NK-92 treated with Interleukin-12 subunit alpha and Interleukin-12 subunit beta, amount 100 ng/mL, for 24 hours (cell line): ENCODE measurements at places on chromosomes 7 and 10.

DNA sequence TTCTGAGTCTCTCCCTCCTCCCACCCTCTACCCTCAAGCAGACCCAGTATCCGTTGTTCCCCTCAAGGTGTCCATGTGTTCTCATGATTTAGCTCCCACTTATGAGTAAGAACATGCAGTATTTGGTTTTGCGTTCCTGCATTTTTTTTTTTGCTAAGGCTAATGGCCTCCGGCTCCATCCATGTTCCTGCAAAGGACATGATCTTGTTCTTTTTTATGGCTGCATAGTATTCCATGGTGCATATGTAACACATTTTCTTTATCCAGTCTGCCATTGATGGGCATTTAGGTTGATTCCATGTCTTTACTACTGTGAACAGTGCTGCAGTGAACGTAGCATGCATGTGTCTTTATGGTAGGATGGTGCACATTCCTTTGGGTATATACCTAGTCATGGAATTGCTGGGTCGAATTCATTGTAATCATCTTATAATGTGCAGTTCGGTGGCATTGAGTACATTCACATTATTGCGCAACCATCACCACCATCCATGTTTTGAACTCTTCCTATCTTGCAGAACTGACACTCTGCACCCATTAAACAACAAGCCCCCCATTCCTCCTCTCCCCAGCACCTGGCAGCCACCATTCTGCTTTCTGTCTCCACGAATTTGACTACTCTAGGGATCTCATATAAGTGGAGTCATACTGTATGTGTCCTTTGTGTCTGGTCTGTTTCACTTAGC, 125.5 kb downstream of the CAMK1D start:
- no peak for DNase-seq

DNA sequence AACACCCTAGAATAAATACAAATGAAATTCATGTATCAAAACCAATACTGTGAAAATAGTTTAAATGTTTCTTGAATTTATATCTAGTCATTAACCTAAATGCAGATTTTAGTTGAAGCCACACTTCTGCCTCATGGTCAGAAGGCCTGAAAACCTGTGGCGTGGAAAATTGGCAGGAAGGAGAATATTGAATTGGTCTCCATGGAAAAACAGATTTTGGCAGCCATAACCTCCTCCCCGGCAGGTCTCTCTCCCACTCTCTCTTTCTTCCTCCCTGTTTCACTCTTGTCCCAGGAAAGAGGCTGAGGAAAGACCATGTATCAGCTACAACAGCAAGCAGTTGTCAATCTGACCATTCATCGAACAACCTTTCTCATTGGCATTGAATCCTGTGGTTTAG, 160.6 kb upstream of the YAE1 start:
- DNase-seq, result no peak

GRCh38 chr7:90825779-90826178, 229.7 kb downstream of the CDK14 start:
- no peak for DNase-seq

GRCh38 chr7:151456782-151457181, 16.8 kb upstream of the CRYGN start:
- DNase-seq, result no peak

GRCh38 chr10:4945766-4946717, 17.2 kb upstream of the AKR1C1 start:
- DNase-seq, result no peak

DNA sequence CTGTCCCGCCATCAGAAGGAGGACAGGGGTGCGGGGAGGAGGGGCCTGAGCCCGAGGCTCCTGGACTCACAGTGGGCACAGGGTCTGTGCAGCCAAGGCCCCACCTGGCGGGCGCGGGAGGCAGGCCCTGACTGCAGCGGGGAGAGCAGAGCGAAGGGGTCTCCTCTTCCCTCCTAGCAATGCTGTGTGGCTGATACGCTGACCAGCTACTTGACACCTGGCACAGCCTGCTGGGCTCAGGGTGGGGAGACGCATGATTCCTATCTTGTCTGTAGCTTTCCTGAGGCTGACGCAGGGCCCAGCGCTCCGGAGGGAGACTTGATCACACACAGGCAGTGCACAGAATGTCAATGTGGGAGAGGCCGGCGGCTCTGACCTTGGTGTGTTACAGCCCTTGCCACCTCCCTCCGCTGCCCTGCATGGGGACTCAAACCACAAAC, 174.9 kb downstream of the ELFN1 start:
- DNase-seq, result no peak

DNA sequence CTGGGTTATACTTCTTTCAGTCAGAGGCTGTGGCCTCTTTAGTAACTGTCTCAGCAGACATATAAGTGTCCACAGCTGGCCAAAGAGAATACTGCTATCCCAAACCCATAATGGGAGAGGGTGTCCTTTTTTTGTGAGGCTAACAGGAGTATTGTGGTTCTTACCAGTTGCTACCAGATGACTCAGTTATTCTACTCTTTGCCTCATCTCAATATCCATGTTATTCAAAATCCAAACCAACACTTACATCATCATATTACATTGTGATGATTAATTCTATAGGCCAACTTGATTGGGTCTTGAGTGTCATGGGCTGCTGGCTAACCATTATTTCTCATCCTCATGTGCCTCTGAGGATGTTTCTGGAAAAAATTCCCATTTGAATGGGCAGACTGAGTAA, 120.9 kb downstream of the TMEM168 start:
- DNase-seq, result no peak

DNA sequence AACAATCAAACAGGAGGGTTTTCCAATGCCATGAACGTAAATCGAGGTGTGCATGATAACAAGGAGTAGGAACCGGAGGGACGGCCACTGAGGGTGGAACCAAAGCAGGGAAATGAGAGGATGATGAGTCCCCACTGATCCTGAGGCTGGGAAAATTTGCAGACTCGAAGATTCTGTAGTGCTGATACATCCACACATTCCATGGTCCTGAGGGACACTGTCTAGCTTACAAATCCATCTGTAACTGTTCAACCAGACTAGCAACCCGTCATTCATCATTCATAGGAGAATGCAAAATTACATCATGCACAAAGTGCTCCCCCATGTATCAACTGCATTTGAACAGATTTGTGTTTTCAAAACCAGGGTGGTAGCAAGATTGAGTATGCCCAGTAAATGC, 189.7 kb downstream of the PTPRN2 start:
- no peak for DNase-seq

- no peak for DNase-seq
Observed at GRCh38 chr10:31847515-31847914, 81.1 kb downstream of the ARHGAP12 start.

DNA sequence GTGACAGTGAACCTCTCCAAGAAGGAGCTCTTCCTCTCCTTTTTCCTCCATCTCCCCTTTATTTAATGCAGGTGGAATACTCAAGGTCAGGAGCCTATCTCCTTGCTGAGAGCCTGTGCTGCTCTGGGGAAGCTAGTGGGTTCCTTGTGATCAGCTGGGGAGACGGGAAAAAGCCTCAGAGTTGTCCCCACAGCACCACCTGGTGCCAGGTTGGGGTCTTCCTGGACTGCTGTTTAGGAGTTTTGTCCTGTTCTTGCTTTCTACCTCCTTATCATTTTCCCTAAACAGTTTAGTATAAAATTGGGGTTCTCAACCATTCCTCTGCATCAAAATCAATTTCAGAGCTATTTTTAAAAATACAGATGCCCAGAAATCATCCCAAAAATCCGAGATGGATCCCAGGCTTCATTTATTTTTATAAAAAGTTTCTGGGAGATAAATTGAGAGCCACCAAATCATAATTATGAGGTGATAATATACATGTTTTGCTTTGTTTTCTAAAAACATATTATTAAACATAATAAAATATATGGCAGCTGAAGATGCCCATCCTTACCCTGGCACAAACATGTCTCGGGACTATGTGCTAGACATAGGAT, 44.3 kb downstream of the MACC1 start:
- no peak for DNase-seq

- DNase-seq, result no peak
Observed at GRCh38 chr10:108902619-108903285, 1020.6 kb downstream of the XPNPEP1 start.

GRCh38 chr10:79193694-79194382, 125.1 kb downstream of the ZMIZ1 start:
- no peak for DNase-seq

DNA sequence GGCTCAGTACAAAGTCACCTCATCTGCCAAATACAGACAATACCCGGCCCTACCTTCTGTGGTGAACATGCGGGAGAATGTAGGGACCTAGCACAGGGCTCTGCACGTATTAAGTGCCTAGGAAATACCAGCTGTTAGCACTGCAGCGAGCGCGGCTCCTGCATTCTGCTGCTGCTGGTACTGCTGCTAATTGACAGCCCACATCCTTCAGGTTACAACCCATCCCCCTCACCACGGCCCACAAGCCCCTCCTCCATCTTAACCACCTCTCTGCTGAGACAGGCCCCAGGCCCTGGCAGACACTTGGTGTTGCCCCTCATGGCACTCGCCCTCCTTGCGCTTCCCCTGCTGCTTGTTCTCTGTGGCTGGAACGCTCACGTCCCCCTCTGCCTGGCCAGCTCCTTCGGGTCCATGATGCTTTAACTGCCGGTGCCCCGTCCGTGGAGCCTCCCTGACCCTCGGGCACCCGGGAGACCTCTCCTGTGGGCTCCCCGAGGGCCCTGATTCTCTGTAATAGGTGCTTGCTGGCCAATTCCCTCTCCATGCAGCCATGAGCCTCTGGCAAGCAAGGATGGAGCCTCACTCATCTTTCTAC, 53.3 kb upstream of the LOXL4 start:
- DNase-seq, result no peak

- no peak for DNase-seq
Observed at GRCh38 chr7:99096124-99096887, 47.6 kb downstream of the SMURF1 start.

GRCh38 chr7:50733552-50733951, 49.1 kb downstream of the GRB10 start:
- DNase-seq, result no peak

GRCh38 chr7:15686957-15687545, 568 bp upstream of the MEOX2 start:
- no peak for DNase-seq

- no peak for DNase-seq
Observed at GRCh38 chr7:114574384-114574783, 159.8 kb downstream of the FOXP2 start.

GRCh38 chr10:112950714-112951358, 789 bp downstream of the TCF7L2 start:
- no peak for DNase-seq

DNA sequence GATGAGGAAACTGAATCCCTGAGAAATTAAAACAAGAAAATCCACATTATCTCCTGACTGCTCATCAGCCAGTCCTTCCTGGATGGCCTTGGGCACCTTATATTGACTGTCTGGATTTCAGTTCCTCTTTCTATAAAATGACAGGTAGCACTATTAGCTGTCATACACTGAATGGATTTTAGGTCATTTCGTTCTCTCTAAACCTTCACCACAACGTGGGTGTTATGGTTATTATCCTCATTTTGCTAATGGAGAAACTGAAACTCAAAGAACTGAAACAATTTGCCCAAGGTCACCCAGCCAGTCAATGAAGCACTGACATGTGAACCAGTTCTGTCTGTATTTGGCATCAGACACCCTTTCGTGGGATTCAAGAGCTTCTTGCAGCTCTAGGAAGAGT, 193.8 kb downstream of the CYP26A1 start:
- no peak for DNase-seq

DNA sequence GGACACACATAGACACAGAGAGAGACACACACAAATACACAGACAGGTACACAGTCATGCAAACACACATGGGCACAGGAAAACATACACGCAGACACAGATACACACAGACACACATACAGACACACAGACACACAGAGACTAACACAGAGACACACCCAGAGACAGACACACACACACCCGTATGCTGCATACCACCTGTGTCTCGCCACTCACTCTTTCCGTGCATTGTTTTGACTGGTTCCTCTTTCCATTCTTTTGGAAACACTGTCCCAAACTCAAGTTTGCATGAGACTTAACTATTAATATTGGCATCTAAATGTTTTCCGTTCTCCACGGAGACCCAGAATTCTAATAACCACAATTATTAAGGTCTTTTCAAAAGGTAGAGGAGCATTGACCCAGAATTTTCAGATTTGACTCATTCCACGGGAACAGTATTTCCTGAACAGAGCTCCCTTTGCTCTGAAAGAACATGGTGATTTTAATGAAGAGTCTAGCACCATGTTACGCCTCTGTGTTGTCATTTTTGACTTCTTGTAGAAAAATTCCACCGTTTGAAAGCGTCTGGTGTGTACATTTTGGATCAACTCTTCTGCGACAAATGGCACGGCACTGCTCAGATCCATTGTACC, 141.2 kb upstream of the RNF32 start:
- no peak for DNase-seq

- DNase-seq, result no peak
Observed at GRCh38 chr7:100432053-100432452, 2.4 kb downstream of the MEPCE start.

DNA sequence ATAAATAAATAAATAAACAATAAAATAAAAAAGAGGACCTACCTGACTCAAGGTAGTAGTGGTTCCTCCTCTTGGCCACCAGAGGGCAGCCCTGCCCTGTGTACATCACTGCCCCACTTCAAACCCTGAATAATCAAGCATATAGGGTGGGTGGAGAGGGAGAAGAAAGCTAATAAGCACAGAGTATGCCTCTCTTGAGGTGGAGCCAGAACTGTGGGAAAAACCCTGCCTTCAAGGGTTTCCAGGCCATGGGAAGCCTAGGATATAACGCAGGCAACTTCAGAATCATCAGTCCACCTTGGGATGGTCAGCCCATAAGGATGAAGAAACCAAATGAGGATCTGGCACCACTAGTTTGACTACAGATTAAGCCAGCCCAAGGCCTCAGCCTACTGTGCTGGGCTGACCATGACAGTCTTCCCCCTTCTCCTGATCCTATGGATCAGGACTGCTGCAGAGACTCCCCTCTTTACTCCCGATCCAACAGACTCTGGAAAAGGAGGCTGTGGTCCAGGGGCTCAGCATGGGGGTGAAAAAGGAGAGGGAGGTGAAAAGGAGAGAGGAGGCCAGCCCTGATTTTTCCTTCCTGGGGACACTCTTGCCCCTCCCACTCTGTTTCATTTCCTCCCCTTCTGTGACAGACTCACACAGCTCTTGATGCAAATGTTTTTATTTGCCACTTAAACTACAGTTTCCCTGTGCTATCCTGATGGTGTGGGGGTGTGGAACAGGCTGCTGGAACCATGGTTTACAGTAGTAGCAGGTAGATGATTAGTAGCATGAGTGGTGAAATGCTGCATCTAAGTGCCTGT, 10.1 kb downstream of the AVPI1 start:
- no peak for DNase-seq

DNA sequence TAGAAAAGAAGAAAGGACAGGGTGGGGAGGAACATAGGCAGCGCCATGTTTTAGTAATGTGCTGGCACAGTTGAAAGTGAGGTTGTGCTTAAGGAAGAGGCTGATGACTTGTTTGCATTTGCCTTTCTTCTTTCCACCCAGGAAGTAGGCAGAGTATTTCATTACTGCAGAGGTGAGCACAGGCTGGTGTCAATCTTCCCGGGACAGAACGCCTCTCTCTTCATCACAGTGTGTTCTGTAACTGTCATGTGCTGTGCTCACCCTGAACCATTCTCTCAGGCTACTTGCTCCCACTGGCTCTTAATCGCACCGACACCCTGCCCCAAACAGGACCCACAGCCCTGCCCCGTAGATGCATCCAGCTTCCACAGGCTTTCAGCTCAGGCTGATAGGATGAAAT, 135.8 kb upstream of the YAE1 start:
- DNase-seq, result no peak

- DNase-seq, result no peak
Observed at GRCh38 chr10:123299598-123299997, 145.4 kb downstream of the BUB3 start.

- no peak for DNase-seq
Observed at GRCh38 chr10:91381257-91381891, 28.8 kb upstream of the HECTD2 start.

- peak; percentile 24 for DNase-seq
Observed at GRCh38 chr7:954330-955238, at the start of gene ADAP1. ADAP1 (minus strand) TSS chr7:954680; CDS start chr7:954477, 203 bp downstream.
